ENCODE measurements at places on chromosomes 2 and 18.

- no peak for DNase-seq
Observed at GRCh38 chr2:156573710-156574109, 137.5 kb downstream of the GPD2 start.

DNA sequence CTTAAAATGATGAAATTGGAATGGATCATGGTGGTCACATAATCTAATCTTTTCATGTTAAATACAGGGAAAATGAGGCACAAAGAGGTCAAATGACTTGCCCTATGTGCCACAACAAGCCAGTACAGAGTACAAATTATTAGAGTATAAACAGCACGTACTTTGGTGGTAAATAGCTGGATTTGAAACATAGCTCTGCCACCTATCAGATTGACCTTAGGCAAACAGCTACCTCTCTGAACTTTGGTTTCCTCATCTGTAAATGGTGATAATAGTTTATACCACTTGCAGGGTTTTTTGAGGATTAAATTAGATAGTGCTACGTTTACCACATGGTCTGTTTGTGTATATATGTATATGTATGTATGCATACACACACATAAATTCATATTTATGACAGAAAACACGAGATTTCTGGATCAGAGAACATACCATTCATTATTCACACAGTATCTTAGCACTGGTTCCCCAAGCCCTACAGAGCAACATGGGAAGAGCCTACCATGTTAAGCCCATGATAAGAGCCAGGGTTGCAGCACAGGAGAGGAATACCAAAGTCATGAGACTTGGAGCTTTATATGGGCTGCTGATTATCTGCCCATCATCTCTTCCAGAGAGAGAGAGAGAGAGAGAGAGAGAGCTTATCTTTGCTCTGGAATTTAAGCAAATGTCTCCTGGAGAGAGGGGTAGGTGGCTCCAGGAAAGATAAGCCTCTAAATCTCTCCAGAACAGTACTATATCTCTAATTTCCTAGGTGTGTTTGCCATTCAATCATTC, 73.5 kb downstream of the MDH1 start:
- DNase-seq: no peak

GRCh38 chr2:191740759-191741158, 62.8 kb downstream of the NABP1 start:
- no peak for DNase-seq

DNA sequence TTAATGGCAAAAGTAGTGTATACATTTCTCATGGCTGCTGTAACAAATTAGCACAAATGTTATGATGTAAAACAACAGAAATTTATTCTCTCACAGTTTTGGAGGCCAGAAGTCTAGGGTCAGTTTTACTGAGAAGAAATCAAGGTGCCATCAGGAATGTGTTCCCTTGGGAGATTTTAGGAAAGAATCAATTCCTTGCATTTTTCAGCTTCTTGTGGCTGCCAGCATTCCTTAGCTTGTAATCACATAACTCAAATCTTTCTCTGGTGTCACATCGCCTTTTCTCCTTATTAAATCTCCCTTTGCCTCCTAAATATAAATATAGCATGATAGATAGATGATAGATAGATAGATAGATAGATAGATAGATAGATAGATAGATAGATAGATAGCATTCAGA, 307.0 kb upstream of the REG3G start:
- DNase-seq: no peak

GRCh38 chr2:240131296-240131695, 4.8 kb downstream of the COPS9 start:
- no peak for DNase-seq

All from activated CD4-positive, alpha-beta T cell treated with anti-CD3 and anti-CD28 coated beads, Interleukin-2, amount 50 U/mL, for 1 hour (primary cell).